AG08395 (cell line): ENCODE measurements at places on chromosomes 7 and 10.

- DNase-seq: no peak
These were observed 5.6 kb downstream of the STRA8 start for GRCh38 chr7:135239263-135239662.

- DNase-seq: no peak
These were observed 614 bp upstream of the ADAMTS14 start for GRCh38 chr10:70671619-70672164.

- no peak for DNase-seq
These were observed 148.1 kb upstream of the ZNF32 start for GRCh38 chr10:43796781-43797180.

GRCh38 chr10:30103595-30104320, 44.4 kb upstream of the JCAD start:
- no peak for DNase-seq

GRCh38 chr7:83413424-83413823, 235.5 kb downstream of the SEMA3E start:
- peak; percentile 30 for DNase-seq

- no peak for DNase-seq
These were observed 69.1 kb upstream of the CYP26C1 start for GRCh38 chr10:92991513-92991912.

GRCh38 chr7:64621656-64622055, 44.3 kb upstream of the ZNF107 start:
- DNase-seq: no peak

DNA sequence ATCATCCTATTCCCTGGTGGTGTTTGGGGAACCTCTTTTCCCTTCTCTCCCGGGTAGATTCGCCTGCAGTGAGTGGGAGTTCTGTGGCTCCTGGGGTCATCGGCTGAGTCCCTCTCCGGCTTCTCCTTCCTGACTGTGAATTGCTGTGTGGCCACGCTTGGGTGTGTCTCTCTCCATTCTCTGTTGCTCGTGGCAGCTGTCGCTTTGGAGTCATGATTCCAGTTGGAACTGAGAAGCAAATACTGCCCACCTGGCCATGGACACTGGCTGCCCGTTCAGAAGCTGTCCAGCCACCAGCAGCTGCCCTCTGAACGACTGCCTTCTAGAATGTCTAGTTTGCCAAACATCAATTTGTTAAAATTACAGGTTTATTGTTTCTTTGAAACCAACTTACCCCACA, 23.1 kb upstream of the PITRM1 start:
- DNase-seq: no peak

- no peak for DNase-seq
These were observed 213.4 kb upstream of the CDC14C start for GRCh38 chr7:48710995-48711394.

GRCh38 chr7:138459413-138460175, 465 bp upstream of the TRIM24 start:
- peak; percentile 98 for DNase-seq

DNA sequence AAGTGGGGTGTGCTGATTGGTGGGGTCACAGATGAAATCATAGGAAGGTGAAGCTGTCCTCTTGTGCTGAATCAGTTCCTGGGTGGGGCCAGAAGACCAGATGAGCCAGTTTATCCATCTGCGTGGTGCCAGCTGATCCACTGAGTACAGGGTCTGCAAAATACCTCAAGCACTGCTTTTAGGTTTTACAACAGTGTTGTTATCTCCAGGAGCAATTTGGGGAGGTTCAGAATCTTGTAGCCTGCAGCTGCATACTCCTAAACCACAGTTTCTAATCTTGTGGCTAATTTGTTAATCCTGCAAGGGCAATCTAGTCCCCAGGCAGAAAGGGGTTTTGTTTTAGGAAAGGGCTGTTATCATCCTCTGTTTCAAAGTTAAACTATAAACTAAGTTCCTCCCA, 17.0 kb upstream of the IFRD1 start:
- no peak for DNase-seq

DNA sequence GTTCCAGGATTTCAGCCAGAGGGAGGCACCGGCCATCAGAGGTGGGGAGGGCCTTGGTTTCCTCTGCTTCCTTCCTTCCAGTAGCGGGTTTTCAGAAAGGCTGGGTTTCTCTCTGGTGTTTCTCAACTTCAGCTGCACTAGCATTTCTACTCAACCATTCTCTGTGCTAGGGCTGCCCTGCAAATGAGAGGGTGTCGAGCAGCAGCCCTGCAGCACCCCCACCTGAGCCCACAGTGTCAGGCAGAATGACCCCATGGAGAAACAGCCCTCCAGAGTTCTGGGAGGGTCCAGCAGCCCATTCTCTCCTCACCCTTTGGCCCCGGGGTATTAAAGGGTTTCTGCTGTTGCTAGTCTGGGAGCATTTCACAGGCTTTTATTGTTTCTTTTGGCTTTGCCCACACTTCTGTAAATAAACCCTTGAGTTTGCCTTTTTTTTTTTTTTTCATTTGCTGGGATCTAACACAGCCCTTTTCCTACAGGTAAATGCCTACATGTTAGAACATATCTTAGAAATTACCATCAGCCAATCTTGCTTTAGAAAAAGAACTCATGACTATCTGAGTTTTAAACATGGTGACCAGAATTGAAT, 151.5 kb upstream of the VIPR2 start:
- no peak for DNase-seq

- no peak for DNase-seq
These were observed 361.6 kb downstream of the SORCS1 start for GRCh38 chr10:106802949-106803348.

DNA sequence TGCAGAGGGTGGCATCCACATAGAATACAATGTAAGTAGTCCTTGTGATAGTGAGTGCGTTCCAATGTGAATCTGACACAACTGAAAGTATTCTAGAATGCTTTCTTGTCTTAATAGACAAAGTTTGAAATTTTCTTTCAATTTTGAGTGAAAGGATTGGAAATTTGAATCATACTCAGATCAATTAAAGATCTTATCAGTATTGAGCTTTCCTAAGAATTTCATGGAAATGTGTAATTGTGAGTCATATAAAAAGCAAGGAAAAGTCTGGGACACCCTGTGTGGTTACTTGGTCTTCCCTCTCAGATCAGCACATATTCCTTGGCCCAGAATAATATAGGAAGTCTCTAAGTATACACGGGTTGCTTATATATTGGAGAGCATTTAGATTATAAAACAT, 99.1 kb downstream of the MBL2 start:
- no peak for DNase-seq

DNA sequence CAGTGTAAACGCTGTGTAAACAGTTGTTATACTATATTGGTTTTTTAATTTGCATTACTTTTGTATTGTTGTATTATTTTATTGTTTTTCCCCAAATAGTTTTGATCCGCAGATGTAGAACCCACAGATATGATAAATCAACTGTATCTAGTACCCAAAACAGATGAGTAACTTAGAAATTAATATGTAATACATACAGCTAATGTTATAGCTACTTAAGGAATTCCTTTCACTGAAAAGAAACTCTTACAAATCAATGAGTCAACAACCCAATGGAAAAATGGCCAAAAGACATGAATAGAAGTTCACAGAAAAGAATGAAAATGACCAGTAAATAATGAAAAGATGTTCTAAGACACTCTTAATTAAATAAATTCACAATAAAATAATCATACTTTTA, 32.3 kb upstream of the ARL4A start:
- no peak for DNase-seq

DNA sequence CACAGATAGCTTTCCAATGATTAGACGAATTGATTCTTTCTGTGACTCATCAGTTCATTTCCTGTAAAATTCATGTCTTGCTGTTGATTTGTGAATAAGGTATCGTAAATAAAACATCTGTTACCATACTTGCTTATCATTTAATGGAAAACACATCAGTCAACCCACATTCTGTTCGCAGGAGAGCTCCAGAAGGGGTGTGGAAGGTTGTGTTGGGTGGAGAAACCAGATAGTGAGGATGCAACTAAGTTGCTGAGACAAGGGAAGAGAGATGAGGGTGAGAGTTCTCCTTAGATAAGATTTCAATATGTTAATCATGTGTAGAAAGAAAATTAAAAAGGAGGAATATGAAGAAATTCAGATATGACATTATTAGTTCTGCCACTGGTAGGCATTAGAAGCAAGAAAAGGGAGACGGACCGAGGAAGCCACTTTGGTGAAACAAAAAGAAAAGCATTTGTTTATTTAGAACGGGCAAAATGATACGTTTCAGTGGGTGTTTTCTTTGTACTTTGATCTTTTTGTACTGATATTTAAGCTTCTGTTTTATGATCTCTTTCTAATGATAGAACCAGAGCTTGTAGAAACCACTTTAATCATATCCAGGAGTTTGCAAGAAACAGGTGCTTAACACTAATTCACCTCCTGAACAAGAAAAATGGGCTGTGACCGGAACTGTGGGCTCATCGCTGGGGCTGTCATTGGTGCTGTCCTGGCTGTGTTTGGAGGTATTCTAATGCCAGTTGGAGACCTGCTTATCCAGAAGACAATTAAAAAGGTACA, 7.8 kb downstream of the CD36 start:
- no peak for DNase-seq

- peak; percentile 93 for DNase-seq
These were observed 55.9 kb downstream of the PWWP2B start for GRCh38 chr10:132452651-132453469.

- no peak for DNase-seq
These were observed 414.6 kb upstream of the FOXK1 start for GRCh38 chr7:4267341-4268039.

- no peak for DNase-seq
These were observed 453.7 kb downstream of the SDK1 start for GRCh38 chr7:3754493-3755341.

GRCh38 chr10:69661414-69662172, 31.5 kb downstream of the FAM241B start:
- DNase-seq: no peak

GRCh38 chr7:116353647-116354046, 143.3 kb downstream of the TES start:
- no peak for DNase-seq

DNA sequence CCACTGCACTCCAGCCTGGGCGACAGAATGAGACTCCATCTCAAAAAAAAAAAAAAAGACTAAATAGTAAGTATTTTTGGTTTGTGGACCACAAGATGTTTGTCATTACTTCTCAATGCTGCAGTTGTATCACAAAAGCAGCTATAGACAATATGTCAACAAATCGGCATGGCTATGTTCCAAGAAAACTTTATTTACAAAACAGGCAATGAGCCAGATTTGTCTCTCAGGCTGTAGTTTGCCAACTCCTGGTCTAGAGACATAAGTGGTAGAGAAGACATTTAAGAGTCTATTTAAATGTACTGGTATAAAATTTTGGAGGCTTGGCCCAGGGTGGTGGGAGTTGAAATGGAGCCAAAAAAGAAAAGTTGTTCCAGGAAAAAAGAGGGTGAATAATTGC, 185.8 kb downstream of the SORCS1 start:
- DNase-seq: no peak

GRCh38 chr10:34710391-34710751, 104.7 kb downstream of the PARD3 start:
- DNase-seq: peak; percentile 83

DNA sequence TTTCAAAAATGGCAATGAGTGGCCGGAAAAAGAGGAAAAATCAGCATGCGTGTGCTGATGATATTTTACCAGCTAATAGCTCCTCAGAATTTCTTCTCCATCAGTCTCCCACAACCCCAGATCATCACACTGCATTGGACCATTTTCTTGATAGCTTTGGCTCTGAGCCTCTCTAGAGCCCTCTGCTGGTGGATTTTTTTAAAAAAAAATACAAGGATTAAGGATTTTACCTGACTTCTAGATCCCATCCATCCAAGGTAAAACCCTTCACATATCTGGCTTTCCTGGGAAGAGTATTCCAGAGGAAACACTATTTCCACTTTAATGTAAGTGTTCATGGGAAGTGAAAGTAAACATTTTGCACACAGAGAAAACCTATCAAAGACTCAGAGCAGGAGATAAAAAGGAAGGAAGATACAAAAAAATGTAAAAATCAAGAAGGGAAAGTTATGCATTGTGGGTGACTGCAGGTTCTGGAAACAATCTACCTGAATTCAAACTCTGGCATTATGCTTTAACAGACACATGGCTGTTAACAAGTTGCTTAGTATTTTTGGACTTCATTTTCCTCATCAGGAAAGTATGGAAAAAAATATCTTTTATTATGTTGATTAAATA, 380.9 kb downstream of the LRRTM3 start:
- no peak for DNase-seq

DNA sequence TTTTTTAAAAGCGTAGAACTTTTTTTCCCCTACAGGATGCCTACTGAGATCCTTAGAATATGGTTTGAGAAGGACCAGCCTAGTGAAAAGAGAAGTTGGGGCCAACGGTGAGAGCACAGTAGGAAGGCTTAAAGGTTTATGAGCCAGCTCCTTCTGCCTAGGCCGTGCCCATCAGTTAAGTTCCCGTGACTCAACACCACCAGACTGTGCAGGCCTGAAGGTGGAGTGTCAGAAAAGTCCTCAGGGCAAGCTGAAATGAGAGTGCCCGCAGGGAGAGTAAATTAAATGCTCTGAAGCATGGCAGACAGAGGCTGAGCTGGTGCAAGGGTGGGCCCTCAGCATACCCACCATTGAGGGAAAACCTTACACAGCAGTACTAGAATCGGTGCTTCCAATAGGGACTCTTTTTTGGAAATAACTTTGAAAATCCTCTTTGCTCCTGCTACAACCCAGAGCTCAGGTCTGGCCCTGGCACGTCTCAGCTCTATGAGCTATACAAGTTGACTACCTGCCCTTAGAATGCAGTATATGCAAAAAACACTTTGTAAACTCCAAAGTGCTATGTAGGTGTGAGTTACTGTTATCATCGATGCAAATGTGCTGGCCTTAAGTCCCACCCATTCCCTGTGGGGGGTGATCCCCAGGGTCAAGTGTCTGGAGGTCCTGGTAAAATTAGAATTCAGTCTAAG, 15.2 kb upstream of the C10orf67 start:
- no peak for DNase-seq

GRCh38 chr7:93054975-93055374, 62.8 kb downstream of the SAMD9 start:
- DNase-seq: no peak
